H9 (cell line): ENCODE measurements at places on chromosomes 2 and 18.

DNA sequence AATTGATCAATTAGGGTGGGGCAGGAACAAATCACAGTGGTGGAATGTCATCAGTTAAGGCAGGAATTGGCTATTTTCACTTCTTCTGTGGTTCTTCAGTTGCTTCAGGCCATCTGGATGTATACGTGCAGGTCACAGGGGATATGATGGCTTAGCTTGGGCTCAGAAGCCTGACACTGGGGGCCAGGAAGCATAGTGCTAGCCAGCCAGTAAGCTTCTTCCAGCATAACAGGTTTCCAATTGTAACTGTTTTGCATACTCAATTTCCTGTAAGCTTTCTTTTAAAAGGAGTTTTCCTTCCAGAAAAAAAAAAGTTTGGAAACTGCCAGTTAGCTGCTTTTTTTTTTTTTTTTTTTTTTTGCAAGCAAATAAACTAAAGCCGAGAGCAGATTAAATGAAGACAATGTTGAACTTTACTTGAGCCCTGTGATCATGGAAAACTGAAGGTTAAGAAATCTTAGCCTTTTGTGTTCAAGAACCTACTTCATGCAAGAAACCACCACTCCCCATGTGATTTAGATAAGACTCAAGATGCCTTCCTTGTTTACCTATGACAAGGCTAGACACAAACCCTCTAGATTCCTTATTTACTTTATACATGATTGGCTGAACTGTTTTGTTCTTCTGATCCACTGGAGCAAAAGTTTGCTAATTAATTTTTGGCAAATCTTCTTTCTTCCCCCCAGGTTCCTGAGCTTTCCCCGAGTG is 126.9 kb upstream of the LINC00305 start:
- DNase-seq = no peak

- DNase-seq = no peak
These were observed 245.8 kb downstream of the KCNS3 start for GRCh38 chr2:18124116-18124835.

- no peak for DNase-seq
These were observed 86.9 kb upstream of the LMAN1 start for GRCh38 chr18:59446012-59446411.

- DNase-seq = no peak
These were observed 34.2 kb upstream of the PTPRM start for GRCh38 chr18:7532942-7533341.

DNA sequence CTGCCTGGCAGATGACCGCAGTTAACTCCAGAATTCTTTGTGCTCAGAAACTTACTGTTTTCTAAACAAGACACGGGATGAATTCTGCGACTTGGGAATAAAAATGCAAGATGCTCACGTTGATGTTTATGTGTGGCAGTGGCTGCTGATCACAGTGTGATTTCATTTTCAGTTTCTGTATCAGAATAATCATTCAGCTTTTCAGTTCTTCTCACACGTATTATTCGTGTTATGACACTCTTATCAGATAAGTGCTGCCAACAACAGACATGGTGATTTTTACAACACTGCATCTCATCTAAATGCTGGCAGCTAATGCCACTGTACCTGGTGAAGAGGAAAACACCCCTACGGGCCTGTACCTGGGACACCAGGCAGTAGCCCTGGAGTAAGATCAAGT is 272.9 kb upstream of the REV1 start:
- DNase-seq = no peak
